ENCODE measurements at places on chromosomes 3 and 15.

DNA sequence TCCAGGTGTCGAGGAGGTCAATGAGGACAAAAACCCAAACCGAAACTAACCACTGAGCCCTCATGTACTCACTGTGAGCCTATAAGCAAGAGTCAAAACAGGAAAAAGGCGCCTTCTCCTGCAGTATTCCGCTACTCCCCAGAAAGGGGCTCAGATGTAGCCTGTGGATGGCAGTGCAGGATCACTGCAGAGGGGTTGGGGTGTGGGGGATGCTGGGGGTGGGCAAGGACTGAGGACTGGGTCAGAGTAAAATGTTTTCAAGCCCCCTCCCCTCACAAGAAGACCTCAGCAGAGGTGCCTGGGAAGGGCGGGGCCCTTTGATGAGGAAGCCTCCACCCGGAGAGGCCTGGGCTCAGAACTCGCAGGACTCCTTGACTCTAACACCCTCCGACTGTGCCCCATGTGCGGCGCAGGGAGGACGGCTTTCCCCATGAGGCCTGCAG, 170.1 kb downstream of the OSBPL10 start:
- no peak for DNase-seq

DNA sequence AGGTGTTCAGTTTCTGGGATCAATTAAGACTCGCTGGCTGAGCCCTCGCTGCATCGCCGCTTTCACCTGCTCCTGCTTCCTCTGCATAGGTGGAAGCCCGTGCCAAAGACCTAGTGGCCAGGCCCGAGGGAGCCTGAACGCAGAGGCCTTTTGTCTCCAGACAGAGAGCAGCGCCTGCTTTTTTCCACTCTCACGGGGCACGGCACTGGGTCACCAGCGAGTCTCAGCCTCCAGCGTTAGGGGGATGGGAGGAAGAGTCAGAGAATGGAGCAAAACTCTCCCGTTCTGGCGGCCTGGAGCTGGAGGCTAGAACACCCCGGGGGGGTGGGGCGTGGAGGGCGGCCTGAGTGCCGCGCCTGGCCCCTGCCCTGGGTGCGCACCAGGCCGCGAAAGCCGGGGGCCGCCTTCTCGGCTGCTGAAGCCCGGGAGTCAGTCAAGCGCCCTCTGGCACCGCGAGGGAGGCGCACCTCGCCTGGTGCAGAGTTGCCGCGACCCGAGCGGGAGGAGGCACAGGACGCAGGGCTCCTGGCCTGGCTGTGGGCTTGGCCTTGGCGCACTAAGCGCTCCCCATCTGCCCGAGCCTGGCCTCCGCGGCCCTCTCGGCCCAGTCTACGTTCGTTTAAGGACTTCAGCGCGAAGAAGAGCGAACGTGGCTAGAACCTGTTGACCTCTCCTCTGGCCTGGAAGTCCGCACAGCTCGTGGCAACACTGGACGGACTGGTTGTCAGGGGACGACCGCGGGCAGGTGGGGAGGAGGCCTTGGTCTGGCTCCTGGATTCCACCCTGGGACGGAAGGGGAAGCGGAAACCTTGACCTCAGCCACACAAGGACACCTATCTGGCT, 21.5 kb downstream of the NR2F2 start:
- no peak for DNase-seq

DNA sequence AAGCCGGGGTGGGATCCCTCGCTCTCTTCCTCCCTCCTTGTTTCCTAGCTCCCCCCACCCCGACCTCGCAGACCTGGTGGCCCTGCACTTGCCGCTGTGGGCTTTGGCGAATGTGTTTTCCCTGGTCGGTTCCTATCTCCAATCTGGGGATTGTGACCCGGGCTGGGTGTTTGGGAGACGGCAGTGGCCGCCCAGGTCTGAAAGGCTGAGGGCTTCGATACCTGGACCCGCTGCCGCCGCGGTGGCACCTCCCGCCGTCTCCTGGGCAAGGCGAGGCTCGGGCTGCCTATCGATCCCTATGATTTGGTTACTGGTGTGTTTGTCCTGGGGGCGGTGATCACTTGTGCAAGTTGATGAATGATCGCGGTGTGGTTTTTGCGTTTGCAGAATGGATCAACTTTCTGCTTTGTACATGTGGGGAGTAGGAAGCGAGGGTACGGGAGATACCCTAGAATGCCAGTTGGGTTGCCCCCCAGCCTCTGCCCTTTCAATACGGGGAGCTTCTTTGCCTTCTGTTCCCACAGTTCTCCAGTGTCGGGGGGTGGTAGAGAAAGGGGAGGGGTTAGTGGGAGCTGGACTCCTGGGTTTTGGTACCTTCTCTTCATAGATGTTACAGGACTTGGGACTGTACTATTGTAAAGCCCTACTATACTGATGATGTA, 3.0 kb downstream of the BBX start:
- no peak for DNase-seq

DNA sequence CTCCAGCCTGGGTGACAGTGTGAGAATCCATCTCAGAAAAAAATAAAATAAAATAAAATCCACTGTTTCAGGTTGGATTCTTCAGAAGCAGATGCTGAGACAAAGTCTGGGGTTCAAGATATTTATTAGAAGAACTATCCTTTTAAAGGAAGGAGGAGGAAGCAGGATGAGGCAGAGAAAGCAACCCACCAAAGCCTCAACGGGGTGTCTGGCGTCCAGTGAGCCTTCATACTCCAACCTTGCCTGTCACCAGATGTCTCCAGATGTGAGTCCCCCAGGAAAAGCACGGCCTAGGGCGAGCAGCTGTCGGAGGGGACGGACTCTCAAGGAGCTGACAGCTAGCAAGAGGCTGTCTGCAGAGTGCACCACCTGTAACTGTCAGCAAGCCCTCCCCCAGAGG, 37.3 kb downstream of the MB21D2 start:
- DNase-seq, result no peak

DNA sequence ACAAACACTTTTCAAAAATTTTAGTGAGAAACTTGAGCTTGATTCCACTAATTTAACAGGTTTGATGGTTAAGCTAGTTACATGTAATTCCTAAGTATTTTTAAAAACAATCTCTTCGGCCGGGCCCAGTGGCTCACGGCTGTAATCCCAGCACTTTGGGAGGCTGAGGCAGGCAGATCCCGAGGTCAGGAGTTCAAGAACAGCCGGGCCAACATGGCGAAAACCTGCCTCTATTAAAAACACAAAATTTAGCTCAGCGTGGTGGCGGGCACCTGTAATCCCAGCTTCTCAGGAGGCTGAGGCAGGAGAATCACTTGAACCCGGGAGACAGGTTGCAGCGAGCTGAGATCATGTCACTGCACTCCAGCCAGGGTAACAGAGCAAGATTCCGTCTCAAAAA, 25.3 kb downstream of the TRA2B start:
- no peak for DNase-seq

GRCh38 chr15:65381445-65382145, 3.8 kb upstream of the IGDCC3 start:
- DNase-seq, result no peak

- no peak for DNase-seq
Observed at GRCh38 chr3:122936335-122936734, 91.2 kb downstream of the SEMA5B start.

- DNase-seq, result no peak
Observed at GRCh38 chr3:101781166-101781565, 2.2 kb downstream of the NXPE3 start.

- no peak for DNase-seq
Observed at GRCh38 chr3:59908701-59909100, 858.9 kb upstream of the CFAP20DC start.

- no peak for DNase-seq
Observed at GRCh38 chr3:26668171-26668570, 45.6 kb downstream of the LRRC3B start.

DNA sequence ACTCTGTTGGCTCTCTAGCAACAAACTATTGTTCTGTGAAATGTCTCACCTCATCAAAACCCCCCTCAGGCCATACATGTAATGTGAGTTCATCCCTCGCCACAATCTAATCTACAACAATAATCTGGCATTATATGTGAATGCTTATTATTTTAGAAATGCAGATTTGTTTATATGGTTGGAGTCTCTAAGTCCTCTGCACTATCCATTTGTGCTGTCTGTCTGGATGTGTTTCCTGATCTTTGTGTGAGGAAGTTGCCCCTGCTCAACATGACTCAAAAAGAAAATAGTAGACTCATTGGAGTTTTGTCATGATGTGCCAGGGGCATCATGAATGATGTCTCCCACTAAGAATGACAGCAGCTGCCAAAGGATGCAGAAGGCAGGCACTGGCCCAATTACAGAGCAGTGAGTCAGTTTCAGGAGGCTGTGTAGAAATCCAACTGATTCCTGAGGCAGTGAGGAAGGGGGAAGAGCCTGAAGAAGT, 161.6 kb upstream of the PDZRN3 start:
- DNase-seq, result no peak

- no peak for DNase-seq
Observed at GRCh38 chr3:143594206-143594605, 254.1 kb downstream of the SLC9A9 start.

DNA sequence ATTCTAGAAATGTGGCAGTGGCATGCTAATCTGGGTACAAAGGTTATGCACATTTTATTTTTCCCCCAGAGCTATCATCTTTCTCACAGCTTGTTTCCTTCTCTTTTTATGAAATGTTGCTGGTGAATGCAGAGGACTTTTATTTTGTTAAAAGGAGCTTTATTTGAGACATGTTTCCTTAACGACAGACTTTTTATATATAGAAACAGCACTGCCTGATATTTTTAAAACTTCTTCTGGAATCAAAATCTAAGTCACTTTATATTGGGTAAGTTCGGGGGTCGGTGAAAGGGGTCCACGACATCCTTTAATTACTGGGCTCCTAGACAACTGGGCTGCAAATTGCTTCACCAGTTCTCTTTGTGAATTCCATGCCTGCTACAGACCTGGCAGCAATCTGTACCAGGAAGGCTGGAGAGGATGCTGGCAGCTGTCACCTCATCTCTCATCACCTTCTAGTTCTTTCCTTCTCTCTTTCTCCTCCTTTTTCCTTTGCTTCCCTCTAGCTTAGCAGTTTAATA, 464.7 kb downstream of the PDCD6IP start:
- no peak for DNase-seq

GRCh38 chr15:51323749-51324148, 14.6 kb downstream of the CYP19A1 start:
- no peak for DNase-seq

- no peak for DNase-seq
Observed at GRCh38 chr15:81126892-81127291, 7.2 kb upstream of the CFAP161 start.
